ENCODE measurements at places on chromosomes 2 and 18.

DNA sequence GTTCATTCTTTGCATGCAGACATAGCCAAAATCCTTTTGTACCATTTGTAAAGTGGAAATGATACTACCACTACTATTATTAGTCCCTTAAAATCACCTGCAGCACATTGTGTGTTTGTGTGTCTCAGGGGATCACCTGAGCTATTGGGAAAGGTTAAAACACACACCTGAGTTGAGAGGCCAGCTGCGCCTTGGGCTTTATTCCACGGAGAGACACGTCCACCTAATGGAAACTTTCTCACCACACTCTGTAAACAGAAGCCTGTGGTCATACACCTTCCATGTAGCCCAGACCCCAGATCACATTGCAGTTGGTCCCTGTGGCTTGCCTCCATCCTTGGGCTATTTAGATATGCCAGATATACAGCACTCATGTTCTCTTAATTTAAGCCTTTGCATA, 81.8 kb upstream of the SH3BP4 start:
- DNase-seq = no peak

- DNase-seq = no peak
Observed at GRCh38 chr2:203492965-203493364, 42.1 kb downstream of the RAPH1 start.

DNA sequence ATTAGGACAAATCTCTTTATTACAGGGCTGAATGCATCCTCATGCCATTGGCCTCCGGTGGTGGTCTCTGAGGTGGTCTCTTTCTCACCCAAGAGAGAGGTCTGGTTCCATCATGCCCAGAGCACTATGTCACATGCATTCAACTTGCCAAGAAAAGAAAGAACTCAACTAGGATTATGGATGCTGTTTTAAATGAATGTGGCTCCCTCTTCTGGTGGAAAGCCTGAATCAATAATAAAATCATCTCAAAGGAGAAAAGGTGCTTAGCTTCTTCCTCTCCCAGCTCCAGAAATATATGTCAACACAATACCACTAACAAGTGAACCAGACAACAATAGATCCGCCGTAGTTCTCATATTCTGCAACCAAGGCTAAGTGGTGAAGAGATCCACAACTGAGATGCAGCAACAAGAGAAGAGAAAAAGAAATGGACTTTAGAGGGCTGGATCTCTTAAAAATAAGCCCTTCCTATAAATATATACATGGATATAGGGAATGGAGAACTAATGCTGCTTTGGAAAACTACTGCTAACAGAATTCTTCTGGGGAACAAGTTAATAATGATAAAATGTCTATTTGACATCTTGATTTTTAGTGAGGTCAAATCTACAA, 396.8 kb downstream of the NCKAP5 start:
- DNase-seq = peak; percentile 42

DNA sequence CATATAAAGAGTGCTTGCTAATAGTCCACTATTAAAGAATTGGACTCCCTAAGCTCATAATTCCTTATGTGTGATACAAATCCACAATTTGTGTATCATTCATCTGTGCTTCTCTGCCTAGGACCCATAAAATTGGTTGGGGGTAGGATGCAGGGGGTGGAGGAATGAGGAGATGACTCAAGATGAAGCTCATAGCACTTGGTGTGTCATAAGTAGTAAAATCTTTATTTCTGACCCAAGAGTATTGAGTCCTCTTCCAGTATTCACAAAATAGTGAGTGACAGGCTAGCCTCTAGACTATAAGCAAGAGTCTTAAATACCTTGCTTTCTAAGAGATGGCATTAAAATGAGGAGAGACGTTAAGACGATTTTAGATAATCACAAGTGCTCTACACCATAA, 390.9 kb upstream of the CDH19 start:
- DNase-seq = no peak

DNA sequence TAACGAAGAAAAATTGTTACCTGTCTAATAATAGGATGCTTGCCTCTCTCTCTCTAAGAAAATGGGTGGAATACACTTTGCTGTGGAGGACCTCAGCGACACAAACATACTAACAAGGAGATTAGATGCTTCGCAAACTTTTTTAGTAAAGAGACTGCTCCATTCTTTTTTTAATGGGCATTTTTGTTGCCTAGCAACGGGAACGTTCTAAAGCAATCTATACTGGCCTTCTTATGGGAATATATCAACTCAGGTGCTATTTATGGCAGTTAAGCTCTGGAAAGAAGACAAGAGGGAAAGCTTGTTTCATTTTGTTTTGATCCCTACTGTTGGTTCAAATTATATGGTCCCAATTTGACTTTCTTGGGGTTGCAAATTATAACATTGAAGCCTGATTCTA, 86.8 kb upstream of the CBLN2 start:
- no peak for DNase-seq

DNA sequence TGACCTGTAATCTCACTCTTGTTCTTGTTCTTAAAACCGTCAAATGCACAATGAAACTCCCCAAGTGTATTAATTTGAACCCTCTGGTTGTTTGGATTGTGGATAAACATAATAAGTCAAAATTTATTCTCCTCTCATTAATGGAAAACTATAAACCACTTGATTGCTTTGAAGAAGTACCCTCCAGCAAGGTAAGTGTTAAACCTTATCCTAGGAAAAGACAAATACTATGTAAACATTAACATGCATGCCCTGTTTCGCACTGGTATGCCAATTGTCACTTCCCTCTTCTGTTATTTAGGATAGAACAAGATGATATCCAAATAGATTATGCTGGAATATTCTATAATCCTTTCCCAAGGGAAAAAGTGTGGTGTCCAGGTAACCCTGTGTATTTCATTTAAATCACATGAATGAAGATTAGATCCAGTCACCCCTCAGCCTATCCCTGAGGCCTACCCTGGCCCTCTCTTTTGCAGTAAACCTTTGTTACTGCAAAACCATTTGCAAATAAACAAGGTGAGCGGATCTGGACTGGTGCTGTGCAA, 1.3 kb downstream of the ADI1 start:
- DNase-seq = no peak

DNA sequence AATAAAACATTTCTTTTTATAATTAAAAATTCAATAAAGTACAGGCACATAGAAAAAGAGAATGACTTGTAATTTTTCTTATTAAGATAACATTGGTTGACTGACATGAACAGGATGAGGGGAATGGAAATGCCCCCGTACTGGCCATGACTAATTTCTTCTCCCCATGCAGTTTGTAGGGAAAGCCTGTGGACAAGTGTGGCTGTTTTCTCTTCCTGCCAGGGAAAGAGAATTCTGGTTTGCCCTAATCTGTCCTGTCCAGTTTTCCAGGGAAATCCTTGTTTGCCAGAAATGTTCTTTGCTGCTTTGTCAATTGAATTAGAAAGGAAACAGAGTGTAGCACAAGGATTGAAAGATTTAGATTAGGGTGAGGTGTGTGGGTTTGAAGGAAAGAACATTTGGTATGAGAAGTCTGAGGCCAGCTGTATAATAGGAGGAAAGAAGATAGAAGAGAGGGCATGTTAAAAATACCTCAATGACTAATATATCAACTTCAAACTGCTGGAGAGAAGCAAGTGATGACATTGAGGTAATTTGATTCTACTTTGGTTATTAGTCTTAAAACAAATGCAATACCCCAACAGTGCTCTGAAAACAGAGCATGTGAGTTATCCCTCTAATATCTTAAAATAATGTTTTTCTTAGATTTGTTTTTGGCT, 593.9 kb upstream of the ZNF804A start:
- DNase-seq = peak; percentile 0

DNA sequence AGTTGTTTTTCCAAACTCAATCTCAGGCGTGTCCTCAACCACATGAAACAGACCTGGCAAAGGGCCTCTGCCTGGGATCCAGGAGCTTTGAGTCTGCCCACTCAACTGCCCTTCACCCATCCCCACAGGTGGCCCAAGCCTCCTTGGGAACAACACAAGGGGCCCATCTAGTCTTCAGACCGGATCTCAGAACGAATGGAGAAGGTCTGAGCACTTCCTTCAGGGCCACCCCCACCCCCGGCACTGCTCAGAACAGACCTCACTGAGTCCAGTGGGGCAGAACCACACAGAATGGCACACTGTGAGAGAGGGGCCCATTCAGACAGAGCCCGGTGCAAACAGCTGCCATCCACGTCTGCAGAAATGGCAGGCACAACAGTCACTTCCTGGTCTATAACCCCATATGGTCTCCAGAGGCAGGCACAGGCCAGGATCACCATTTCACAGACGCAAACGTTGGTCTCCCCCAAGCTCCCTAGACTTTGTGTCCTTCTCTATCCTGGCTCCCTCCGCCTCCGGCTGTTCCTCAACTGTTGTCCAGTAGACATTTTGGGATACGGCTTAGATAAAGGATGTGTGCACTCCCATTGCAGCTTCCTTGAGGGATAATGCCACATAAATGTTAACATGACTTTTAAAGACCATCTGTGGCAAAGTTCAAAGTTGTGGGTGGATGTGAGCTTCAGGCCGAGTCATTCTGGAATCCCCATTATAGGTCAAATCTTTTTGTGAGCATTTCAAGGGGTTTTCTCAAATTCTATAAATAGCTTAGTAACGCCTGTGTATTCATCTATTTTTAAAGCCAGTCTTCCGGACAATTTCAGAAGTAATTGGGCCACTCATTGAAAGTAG, 149.7 kb downstream of the SMAD7 start:
- no peak for DNase-seq

- DNase-seq = no peak
Observed at GRCh38 chr2:23327416-23327815, 57.6 kb upstream of the KLHL29 start.

DNA sequence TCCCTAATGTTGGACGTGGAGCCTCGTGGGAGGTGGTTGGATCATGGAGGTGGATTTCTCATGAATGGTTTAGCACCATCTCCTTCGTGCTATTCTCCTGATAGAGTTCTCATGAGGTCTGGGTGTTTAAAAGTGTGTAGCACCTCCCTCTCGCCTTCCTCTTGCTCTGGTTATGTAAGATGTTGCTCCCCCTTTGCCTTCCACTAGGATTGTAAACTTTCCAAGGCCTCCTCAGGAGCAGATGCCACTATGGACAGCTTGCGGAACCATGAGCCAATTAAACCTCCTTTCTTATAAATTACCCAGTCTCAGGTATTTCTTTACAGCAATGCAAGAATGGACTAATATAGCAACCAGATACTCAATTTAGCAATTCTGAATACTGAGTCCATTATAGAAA, 82.4 kb upstream of the PELI1 start:
- DNase-seq = no peak

GRCh38 chr2:75458201-75458600, 102.5 kb downstream of the EVA1A start:
- no peak for DNase-seq

GRCh38 chr2:160140471-160140870, 59.6 kb downstream of the ITGB6 start:
- DNase-seq = peak; percentile 18

- no peak for DNase-seq
Observed at GRCh38 chr18:74468547-74469061, 11.5 kb upstream of the DIPK1C start.

DNA sequence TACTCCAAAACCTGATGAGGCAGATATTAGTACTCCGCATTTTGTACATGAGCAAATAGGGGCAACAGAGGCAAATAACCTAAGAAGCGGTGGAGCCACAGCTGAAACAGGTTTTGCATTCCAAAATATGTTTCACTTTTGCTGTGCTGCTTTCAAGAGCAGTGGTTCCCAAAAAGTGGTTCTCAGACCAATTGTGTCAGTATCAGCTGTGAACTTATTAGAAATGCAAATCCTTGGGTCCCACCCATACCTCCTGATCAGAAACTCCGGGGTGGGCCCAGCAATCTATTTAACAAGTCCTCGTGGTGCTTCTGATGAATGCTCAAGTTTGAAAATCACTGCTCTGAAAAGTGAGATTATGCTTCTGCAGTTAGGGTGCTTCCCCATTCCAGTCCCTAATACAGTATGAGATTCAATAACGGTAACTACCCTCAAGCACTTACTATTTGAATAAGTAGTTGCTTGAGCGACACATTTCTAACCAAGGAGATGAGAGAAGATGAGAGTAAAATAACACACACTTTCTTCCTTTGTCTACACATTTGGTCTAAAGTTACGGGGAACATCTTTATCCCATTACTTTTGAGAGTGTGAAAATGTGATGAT, 17.8 kb upstream of the TCF4 start:
- no peak for DNase-seq

- no peak for DNase-seq
Observed at GRCh38 chr2:226413498-226414130, 386.0 kb downstream of the IRS1 start.

GRCh38 chr2:195343942-195344530, 313.0 kb upstream of the SLC39A10 start:
- no peak for DNase-seq

DNA sequence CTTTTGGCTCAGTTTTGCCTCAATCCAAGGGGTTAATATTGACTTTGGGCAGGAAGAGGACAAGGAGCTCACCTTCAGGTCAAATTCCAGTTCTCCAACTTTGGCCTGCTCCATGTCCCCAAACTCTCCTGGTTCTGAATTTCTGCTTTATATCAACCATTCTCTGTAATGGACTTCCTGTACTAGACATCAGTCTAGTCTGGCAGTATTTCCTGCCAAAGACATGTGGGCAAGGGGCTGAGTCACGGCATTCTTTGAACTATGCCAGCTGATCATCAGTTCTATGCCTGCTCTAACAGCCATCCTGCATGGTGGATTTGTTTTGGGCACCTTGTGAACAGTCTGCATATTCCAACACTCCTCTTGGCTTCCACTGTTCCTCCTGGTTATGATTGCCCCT, 199.4 kb downstream of the ZEB2 start:
- DNase-seq = no peak

- no peak for DNase-seq
Observed at GRCh38 chr2:178994264-178994663, 55.7 kb downstream of the CCDC141 start.

GRCh38 chr18:65994302-65994701, 243.5 kb downstream of the CDH7 start:
- DNase-seq = no peak

GRCh38 chr2:68742626-68743415, 8.2 kb downstream of the ARHGAP25 start:
- no peak for DNase-seq

DNA sequence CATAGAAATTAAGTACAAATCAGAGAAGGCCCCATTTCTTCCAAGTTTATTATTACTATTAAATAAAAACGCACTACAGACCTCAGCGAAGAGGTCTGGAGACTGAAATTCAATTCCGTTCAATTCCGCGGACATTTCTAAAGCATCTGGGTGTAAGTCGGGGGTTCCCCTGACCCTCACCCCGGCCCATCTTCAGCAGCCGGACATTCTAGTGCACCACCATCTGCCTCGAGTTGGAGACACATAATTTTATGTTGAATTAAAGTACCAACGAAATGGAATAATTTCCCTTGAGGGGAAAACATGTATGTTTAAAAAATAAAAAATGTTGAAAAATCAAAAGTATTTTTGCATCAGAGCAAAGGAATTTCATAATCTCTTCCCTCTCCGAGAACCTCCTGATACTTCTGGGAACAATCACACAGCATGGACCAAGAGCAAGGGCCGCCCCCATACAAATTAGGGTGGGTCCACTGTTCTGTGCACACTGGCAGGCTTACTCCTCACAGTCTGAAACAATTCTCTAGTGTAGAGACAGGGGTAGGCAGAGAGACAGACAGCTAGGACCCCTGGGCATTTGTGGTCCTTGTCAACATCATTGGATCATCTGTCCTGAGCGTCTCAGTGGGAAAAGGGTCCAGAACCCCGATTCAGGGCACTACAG, 29.3 kb downstream of the MBP start:
- DNase-seq = no peak

GRCh38 chr18:68608851-68609490, 105.9 kb downstream of the TMX3 start:
- no peak for DNase-seq

- no peak for DNase-seq
Observed at GRCh38 chr2:95029898-95030341, 4.4 kb downstream of the MAL start.

- DNase-seq = no peak
Observed at GRCh38 chr18:60656553-60656952, 284.0 kb upstream of the MC4R start.

Measured in fibroblast of skin of left quadriceps (primary cell).